ENCODE measurements at places on chromosomes 2 and 18.
A peak's percentile ranks its signal among the peaks of the same experiment; 100 is the strongest.

GRCh38 chr18:4636967-4637366, 181.9 kb upstream of the DLGAP1 start:
- DNase-seq: no peak

DNA sequence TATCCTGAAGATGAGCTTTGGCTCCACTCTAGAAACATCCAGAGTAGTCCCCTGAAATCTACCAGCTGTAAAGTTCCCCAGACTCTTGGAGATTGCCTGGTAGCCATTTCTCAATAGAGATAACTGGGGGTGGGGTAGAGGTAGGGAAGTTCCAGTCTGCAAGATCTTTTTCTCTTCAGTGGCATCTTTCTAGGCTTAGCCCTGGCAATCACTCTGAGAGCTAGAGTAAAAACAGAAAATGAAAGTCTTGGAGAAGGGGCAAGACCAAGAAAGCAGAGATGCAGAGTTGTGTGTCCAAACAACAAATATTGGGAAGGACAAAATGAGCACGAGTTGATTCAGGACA, 41.8 kb upstream of the LCLAT1 start:
- no peak for DNase-seq

GRCh38 chr2:109674894-109675534, 60.9 kb downstream of the SOWAHC start:
- no peak for DNase-seq

DNA sequence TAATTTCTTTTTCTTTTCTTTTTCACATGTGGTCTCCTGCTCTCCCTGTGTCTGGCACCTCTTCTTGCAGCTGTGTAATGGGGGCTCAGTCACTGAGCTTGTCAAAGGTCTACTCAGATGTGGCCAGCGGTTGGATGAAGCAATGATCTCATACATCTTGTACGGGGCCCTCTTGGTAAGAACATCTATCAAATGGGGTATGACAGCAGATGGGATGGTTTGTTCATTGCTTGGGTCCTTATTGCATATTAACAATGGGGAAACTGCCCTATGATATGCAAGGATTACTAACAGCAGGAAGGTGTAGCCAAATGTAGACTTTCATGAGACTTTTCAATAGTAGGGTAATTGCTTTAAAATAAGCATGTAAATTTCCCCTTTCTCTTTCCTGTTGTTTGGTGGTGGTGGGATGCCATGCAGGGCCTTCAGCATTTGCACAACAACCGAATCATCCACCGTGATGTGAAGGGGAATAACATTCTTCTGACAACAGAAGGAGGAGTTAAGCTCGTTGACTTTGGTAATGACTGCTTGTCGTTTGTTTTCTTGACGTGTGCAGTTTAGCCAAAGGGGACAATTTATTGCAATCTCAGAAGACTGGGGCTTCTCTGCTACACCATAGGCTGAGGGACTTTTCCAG, 36.5 kb downstream of the MYO3B start:
- no peak for DNase-seq

GRCh38 chr2:150320608-150321007, 166.9 kb downstream of the RND3 start:
- DNase-seq: no peak

DNA sequence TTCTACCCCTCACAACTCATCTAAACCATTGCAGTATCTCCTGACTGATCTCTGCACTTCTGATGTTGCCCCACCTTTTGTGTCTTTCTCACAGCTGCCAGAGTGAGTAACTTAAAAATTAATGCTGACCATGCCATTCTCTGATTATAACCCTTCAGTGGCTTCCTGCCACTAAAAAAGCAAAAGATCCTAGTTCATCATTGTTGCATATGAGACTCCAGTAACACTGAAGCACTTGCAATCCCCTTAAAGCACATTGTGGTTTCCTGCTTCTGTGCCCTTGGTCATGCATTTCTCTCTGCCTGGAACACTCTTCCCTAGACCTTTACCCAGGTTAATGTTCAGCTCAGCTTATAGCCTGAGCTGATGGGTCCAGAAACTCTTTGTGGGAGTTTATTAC, 95.1 kb upstream of the WDSUB1 start:
- DNase-seq: no peak

DNA sequence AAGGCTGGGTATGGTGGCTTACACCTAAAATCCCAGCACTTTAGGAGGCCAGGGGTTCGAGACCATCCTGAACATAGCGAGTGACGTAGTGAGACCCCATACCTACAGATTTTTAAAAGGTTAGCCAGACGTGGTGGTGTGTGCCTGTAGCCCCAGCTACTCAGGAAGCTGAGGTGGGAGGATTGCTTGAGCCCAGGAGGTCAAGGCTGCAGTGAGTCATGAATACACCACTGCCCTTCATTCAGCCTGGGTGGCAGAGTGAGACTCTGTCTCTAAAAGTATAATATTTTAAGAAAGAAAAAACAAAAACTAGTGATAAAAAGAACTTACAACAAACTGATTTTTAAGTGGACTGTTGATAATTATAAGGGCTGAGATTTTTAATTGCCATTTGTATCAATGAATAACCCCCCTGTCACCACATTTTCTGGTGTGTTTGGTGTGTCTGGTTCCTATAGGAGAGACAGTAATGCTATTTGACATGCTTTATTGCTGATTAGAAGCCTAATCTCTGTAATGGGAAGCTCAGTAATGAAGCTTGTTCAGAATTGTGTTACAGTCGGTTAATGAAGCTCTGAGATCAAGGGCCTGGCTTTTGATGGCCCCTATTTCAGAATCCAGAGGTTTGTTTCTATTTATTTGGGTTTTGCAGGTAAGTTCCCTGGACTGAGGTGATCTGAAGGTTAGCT, 147.0 kb downstream of the NEDD4L start:
- DNase-seq: no peak

DNA sequence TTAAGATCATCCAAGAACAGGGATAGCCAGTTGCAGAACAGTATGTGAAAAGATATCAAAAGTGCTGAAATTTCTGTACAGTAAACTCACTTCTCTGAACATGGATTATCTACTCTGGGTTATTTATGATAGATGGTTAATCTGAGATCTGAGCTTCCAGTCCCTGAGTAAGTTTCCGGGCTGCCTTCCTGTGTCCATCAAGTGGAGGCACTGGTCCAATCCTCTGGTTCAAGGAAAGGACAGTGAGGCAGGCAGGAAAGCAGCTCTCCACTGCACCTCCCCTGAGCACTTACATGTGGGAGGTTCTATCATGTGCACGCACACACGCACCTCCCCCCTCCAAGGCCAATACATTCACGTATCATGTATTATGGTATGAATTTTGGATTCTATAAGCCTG, 32.5 kb downstream of the GPR45 start:
- DNase-seq: no peak

- DNase-seq: peak; percentile 7
Observed at GRCh38 chr2:9401646-9402371, 21.5 kb downstream of the ITGB1BP1 start.

DNA sequence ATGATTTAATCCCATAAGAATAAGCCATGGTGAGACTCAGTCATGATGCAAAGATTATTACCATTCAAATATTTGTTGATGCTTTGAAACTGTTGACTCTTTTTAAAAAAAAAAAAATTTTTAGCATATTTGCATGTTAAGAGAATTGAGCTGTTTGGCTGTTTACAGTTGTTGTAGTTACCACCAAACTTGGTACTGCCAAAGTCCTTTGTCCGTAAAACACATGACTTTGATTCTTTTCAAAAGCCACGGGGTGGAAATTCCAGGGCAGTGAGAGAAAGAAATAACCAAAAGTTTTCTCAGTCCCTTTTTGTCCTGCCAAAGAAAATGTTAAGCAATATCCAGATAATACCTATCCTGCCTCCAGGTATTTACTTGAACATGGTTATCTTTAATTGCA, 474.8 kb downstream of the METTL4 start:
- DNase-seq: no peak

DNA sequence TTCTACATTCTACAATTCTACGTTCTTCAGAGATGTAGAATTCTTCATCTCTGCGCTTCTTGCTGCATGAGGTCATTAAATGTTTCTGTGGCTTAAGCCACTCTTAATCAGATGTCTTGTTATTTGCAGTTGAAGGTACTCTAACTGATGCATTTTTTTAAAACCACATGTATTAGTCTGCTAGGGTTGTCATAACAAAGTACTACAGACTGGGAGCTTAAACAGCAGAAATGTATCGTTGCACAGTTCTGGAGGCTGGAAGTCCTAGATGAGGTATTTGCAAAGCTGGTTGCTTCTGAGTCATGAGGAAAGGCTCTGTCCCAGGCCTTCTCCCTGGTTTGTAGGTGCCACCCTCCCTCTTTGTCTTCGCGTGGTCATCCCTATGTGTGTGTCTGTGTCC, 176.3 kb upstream of the GLI2 start:
- DNase-seq: no peak

DNA sequence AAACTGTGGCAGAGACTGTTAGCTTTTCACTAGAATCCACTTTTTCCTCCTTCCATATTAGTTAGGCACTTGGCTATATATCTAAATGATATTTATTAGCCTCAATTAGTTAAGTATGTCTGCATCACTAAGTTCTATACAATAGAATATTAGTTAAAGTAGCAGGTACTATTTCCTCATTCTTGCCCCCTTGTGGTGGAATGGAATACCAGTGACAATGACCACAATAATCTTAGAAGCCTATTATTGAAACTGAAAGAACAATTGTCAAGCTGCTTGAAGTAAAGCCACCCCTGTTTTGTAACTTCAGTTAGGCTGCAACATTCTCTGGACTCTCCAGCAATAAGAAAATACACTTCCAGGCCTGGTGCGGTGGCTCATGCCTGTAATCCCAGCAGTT, 476.3 kb upstream of the VWC2L start:
- DNase-seq: peak; percentile 56

DNA sequence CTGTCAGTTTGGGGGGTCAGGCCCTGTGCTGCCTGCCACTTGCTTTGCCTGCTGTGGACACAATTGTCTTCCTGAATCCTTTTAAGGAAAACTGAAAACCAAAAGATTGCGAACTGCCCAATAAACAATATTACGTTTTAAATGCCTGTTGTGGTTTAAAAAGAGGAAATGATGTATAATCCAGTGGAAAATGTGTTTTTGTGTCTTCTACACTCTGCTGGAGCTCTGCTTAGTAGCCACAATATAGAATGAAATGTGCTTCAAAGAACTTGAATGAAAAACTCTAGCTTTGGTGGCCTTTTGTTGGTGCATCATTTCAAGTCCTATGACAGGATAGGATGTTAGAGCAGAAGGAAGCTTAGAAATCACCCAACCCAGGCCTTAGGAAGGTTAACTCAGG, 23.2 kb upstream of the CABYR start:
- DNase-seq: no peak

- no peak for DNase-seq
Observed at GRCh38 chr2:164551519-164551918, 69.8 kb downstream of the GRB14 start.

GRCh38 chr2:156671706-156672361, 235.7 kb downstream of the GPD2 start:
- no peak for DNase-seq

Measured in GM10248 (cell line).